ENCODE measurements at places on chromosomes 13 and 19. TPM values are rescaled to one million over a fixed set of nuclear protein-coding genes. Genes with fewer than 3 reads are reported as not detected.

The ALG5 gene
- total RNA-seq = 35.7 TPM

GRCh38 chr19:3881272-3882040 lies 971 bp downstream of the ATCAY start:
- no peak for DNase-seq
- no peaks in the 10 kb centered on the region for H3K36me3 ChIP-seq
- peaks cover 24% of the 10 kb centered on the region for H3K27me3 ChIP-seq
- no peak overlapping the region for H3K27ac ChIP-seq

GRCh38 chr13:48320891-48321510 lies 17.4 kb downstream of the RB1 start:
- no peak overlapping the region for H3K4me3 ChIP-seq
- no peak for DNase-seq
- no peaks in the 10 kb centered on the region for H3K27me3 ChIP-seq
- peaks cover 13% of the 10 kb centered on the region for H3K36me3 ChIP-seq

GRCh38 chr19:40403262-40403984 lies 9.8 kb downstream of the PRX start:
- DNase-seq = peak; percentile 98
- H3K27ac ChIP-seq = peak overlapping the region; percentile 16
- peaks cover 16% of the 10 kb centered on the region for H3K4me1 ChIP-seq
- H3K27me3 ChIP-seq = peaks cover 15% of the 10 kb centered on the region

DNA sequence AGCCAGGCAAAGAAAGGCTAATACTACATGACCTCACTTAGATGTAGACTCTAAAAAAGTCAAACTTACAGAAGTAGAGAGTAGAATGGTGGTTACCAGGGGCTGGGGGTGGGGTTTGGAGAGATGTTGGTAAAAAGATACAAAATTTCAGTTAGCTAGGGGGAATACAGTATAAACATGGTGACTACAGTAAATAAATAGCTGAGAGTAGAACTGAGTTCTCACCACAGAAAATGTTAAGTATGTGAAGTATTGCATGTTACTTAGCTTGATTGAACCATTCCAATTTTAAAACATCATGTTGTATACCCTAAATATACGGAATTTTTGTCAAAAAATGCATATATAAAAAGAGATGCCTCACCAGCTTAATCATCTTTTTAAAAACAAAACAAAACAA lies 67.5 kb upstream of the DOCK9 start:
- no peaks in the 10 kb centered on the region for H3K4me1 ChIP-seq
- no peaks in the 10 kb centered on the region for H3K27me3 ChIP-seq
- no peak overlapping the region for H3K4me3 ChIP-seq
- DNase-seq = no peak

DNA sequence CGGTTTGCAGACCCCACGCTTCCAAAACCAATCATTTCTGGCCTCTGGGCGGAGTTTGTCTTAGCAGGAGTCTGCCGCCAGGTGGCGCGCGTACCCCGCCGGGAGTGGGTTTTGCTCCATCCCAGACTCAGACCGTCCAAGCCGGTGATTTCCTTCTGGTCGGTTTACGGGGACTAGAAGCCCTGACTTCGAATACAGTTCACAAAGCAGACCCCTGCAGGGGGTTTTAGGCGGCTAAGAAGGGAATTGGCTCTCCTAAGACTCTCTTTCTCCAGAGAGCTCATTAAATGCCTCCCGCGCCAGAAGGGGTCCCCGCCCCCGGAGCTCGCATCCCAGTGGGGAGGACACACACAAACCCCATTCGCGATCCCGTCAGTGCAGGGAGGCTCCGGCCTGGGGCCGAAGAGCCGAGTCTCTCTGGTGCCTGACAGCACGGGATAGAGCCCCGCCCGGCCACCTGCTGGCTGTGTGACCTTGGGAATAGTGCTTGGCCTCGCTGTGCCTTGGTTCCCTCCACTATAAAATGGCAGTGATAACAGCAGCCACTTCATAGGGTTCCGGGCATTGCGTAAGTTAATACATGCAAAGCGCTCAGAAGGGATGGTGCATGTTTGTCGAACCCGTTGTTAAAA lies 8.6 kb upstream of the NUP62 start:
- H3K4me3 ChIP-seq = peak overlapping the region; percentile 36
- H3K36me3 ChIP-seq = peaks cover 5% of the 10 kb centered on the region
- peak; percentile 91 for DNase-seq

DNA sequence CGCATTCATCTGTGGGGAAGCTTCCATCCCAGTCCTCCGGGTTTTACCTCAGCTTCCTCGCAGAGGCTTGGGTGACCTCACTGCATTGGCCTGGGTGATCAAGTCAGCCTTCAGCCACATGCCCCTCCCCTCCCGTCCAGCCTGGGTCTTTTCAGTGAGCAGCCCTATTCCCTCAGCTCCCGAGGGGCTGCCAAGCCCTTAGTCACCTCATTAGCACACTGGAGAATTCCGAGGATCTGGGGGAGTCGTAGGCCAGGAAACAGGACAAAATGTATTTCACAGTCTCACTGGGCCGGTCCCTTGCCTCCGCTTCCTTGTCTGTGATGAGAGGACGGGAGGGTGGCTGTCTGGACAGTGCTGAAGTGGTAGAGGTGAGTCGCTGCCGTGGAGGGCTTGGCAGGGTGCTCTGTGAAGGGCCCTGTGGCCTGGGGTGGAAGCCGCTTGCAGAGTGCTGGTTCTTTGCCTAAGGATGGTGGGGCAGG lies 19.9 kb downstream of the KDM4B start:
- no peak overlapping the region for H3K27ac ChIP-seq
- no peaks in the 10 kb centered on the region for H3K27me3 ChIP-seq
- no peaks in the 10 kb centered on the region for H3K36me3 ChIP-seq
- H3K4me1 ChIP-seq = no peaks in the 10 kb centered on the region
